ENCODE measurements at places on chromosomes 4 and X. TPM values are rescaled to one million over a fixed set of nuclear protein-coding genes. Genes with fewer than 3 reads are reported as not detected.
A peak's percentile ranks its signal among the peaks of the same experiment; 100 is the strongest.

DNA sequence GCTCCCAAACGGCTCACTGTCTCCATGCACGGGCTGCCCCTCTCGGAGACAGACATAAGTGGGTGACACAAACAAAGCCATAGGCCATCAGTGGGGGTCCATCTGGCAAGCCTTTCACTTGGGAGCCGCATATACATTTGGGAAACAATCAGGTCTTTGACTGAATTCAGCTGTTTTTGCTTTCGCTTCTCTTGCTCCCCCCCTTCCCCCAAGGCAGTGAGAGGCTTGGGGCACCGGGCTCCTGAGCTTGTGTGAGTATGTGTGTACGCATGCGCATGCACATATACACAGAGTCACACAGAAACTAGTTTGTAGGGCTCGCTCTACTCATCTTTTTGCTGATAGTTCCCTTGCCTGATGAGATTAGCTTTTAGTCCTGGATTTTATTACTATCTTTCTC is 284.4 kb downstream of the AFF2 start:
- DNase-seq: no peak

- no peak for DNase-seq
Observed at GRCh38 chr4:18973296-18973695, 951.7 kb upstream of the LCORL start.

The PNCK gene
- total RNA-seq: 7.9 TPM

DNA sequence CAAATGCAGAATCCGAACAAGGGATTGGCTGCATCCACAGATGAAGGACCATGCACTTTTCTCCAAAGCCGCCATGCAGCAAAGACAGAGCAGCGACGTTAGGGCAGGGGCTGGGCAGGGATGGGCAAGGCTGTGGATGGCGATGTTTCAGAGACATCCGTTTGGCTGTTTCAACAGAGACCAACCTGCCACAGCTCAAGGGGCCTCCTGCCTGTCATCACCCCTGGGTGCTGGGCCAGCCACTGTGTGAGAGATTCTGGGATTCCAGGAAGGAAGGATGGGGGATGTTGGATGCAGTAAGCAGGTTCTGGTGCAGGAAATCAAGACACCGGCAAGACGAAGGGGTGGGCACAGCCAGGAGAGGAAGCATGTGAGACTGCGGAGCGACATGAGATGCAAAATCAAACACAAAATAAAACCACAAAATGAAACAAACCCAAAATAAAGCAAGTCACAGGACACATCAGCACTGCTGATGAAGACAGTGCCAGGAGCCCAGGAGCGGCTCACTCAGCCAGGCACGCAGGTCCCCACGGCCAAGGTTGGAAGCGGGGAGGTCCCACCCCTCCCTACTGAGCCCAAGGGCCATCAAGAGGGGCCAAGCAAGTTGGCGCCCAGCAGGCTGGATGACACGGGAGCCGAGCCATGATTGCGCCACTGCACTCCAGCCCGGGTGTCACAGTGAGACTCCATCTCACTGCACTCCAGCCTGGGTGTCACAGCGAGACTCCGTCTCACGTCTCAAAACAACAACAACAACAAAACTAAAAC is 68.1 kb downstream of the FAM53A start:
- DNase-seq: no peak

DNA sequence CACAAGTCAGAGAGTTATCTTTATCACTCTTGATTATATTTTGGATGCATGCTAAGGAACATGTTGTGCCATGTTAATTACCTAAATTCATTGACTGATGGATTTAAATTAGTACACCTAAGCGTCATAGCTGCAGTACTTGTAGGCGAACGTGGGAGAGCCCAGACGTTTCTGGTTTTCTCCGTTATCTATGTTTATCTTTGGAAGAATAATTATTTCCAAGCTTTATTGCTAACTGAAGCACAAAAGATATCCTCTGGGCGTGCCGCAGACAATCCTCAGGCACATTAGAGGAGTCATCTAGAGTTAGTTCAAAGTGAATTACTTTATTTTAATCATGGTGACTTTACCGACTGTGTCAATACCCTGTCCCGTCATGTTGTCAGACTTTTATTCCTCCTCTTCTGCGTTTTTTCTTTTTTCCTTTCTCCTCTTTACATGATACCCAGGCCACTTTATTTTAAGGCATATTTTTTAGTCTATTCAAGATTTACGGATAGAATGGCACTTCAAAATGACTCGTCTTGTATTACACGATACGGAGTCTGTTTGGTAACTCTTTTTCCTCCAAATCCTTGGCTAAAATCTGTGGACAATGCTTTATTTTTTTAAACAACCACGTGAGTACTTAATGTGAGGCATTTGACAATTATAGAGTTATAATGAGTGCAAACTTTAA is 632.0 kb upstream of the TENM3 start:
- DNase-seq: no peak

The IRAK1 gene
- 64.1 TPM for total RNA-seq

GRCh38 chrX:39869846-39870601 is 227.7 kb downstream of the BCOR start:
- DNase-seq: peak; percentile 26
